ENCODE measurements at places on chromosomes 1 and 21.

DNA sequence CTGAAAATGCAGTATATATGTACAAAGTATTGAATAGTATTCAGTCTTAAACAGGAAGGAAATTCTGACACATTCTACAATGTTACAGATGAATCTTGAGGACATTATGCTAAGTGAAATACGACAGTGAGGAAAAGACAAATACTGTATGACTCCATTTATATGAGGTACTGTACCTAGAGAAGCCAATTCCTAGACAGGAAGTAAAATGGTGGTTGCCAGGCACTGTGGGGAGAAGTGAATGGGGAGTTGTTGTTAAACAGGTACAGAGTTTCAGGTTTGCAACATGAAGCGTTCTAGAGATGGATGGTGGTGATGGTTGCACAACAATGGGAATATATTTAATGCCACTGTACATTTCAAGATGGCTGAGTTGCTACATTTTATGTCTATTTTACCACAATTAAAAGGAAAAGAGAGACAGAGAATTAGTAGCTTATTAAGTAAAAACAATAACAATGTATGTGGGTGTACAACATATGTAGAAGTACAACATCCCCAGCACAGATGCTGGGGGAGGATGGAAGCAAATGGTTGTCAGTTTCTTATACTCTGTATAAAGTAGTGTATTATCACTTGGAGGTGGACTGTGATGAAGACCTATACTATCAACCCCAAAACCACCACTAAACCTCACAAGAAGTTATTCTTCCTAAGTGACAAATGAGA lies 3.9 kb upstream of the RAB4A start:
- no peak for DNase-seq

DNA sequence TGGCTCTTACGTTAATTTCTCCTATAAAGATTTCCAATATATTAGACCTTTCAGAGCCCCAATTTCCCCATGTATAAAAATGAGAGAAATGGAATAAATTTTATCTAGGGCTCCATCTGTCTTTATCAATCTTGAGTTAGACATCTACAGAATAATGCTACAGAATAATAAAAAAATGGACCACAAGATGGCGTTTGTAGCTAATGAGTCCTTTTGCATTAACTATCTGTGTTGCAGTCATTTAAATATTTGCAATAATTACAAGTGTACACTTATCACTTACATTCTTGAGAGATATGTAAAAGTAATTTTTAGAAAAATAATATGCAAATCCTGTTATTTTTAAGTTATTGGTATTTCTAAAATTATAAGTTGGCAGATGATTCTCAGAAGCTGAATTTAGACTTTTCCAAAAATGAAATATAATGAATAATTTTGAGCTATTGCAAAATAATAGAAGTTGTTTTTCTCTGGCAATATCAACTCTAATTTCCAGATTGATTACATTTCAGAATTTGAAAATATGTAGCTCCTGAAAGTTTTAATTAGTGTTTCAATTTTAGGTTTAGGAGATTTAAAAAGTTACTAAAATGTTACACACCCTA lies 87.7 kb downstream of the SNX7 start:
- no peak for DNase-seq

DNA sequence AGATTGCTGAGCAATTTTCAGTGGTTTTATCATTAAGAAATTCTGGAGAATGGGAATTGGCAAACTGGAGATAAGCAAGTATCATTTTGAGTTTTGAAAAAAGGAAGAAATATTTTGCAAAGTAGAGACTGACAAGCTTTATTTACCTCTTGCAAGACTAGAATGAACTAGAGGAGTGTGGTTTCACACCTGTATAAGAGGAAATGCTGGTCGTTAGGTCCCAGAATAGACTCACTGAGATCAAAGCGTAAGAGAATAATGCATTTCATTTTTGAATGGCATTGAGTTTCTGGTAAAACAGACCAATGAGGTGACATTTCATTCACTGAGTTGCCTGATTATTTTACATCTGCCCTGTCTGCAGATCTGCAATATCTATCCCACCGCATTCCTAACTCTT lies 308.1 kb downstream of the ADGRL2 start:
- DNase-seq, result no peak

GRCh38 chr1:210654176-210654981 lies 325.7 kb downstream of the HHAT start:
- DNase-seq, result no peak

DNA sequence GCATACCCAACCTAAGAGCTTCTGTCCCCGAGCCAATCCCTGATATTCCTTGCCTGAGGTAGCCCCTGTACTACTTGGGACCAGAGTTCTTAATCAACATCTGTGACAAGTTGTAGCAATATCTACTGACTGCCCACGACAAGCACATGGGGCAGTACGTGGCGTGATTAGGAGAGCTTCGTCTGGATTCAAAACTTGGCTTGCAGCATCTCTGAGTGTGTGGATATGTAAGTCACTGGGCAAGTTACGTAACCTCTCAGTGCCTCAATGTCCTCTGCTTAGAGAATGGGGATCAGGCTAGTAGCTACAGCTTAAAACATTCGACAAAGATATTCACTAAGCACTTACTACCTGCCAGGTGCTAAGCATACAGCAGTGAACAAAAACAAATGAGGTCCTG lies 5.0 kb downstream of the HSPG2 start:
- no peak for DNase-seq

- DNase-seq, result no peak
These were observed 187.7 kb upstream of the ADAMTS5 start for GRCh38 chr21:27154451-27155129.

- no peak for DNase-seq
These were observed 22.5 kb downstream of the FMN2 start for GRCh38 chr1:240114222-240114621.

Measured in endodermal cell (in vitro differentiated cells).